ENCODE measurements at places on chromosomes 5 and 9. TPM values are rescaled to one million over a fixed set of nuclear protein-coding genes. Genes with fewer than 3 reads are reported as not detected.

- no peak for DNase-seq
Measured at GRCh38 chr5:41735213-41735612, 135.0 kb downstream of the OXCT1 start.

The SH3GL2 gene
- not detected for total RNA-seq

DNA sequence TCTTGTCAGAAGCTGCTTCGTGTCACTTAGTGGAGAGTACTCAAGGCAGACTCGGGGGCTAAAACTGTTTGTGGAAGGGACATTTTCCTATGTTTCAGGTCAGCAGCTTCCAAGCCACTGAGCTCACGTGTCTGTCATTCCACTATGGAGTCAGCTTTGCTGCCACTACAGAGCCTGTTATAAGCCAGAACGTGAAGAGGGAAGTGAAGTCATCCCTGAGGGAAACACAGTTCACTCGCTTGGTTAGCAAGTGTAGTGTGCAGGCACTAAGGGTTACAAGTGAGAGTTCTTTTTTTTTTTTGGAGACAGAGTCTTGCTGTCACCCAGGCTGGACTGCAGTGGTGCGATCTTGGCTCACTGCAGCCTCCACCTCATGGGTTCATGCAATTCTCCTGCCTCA, 24.5 kb upstream of the LTC4S start:
- no peak for DNase-seq

The SLC4A9 gene
- total RNA-seq: not detected

The TMC1 gene
- not detected for total RNA-seq

The DBH gene
- not detected for total RNA-seq

GRCh38 chr5:14032918-14033317, 88.4 kb upstream of the DNAH5 start:
- no peak for DNase-seq

DNA sequence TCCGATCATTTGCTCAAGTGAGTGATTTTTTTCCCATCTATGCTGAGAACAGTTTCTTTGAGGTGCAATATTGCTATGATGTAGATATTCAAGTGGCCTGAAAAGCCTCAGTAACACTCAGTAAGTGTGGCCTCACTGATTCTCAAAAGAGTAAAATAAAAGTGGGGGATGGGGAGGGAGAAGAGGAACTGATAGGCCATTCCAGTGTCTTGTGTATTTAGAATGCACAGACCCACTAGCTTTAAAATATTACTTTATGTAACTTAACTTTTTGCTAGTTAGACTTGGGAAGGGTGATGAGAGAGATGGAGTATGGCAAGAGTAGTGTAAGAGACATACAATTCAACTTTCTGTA, 79.5 kb upstream of the ZNF608 start:
- no peak for DNase-seq

The MAT2B gene
- 46.9 TPM for total RNA-seq

- DNase-seq: no peak
Measured at GRCh38 chr5:150538007-150538917, 30.3 kb downstream of the NDST1 start.

DNA sequence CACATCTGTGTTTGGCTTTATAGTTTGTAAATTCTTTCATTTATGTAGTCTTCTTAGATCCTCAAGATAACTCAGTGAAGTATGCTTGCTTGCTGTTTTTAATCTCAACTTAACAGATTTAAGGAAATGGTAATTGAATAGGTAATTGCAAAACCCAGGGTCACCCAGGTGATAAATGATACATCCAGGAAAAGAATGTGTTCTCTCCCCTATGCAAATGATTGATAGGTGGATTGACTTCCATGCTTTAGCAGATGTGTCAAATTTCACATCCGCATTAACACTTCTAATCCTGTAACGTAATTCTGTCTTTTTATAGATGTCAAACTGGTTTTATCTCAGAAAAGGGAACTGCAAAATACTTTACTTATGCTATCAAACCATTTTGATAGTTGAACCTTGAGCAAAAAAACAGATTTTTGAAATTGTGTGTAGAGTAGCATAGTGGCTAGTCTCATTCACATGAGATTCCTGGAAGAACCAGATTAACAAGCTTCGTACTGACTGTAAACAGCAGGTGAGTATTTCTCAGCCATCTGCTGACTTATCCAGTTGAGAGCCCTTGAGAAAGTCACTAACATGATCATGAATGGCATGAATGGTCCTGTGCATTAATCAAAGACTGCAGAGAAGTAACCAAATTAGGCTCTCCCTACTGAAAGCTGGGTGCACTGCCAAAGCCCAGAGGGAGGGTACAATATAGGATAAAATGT, 86.7 kb upstream of the PAM start:
- DNase-seq: peak; percentile 48

GRCh38 chr5:110956280-110956912, 115.1 kb upstream of the TSLP start:
- no peak for DNase-seq

- no peak for DNase-seq
Measured at GRCh38 chr5:127827451-127827850, 124.3 kb downstream of the CCDC192 start.

All from G401 (cell line).